ENCODE measurements at places on chromosomes 3 and 15.

DNA sequence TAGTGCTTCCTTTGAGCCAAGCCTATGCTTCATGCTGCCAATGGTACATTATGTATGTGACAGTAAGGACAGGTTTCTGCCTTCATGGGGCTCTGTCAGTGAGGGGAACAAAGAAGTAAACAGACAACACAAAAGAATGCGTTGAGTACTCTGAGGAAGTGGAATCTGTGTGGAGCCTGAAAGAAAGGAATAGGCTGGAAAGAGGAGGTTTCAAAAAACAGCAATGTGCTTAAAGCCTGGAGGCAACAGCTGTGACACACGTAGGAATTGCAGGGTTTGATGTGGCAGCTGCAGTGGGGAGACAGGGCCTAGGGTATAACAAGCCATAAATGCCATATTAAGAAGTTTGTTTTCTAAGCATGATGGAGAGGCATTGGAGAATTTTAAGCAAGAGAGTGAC is 316.7 kb downstream of the CLSTN2 start:
- DNase-seq, result no peak

DNA sequence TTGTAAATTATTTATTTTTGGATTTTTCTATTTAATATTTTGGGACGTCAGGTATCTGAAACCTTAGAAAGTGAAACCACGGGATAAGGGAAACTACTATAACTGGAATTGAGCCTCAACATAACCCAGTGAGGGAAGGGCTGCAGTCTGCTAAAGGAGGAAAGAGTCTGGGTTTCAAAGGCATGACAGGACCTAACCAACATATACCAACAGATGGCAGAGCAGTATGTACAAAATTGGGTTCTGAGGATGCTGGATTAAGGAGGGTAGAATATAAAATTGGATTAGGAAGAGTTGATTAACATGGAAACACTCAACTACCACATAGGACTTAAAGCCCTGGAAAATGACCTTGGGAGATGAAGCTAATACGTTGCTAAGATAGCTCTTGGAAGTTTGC is 603.5 kb downstream of the MECOM start:
- no peak for DNase-seq

GRCh38 chr3:188507244-188507720 is 353.3 kb downstream of the LPP start:
- no peak for DNase-seq

GRCh38 chr3:51970606-51971300 is 3.1 kb downstream of the ABHD14B start:
- DNase-seq, result no peak

- no peak for DNase-seq
Observed at GRCh38 chr3:7752005-7752404, 749.6 kb upstream of the LMCD1 start.

DNA sequence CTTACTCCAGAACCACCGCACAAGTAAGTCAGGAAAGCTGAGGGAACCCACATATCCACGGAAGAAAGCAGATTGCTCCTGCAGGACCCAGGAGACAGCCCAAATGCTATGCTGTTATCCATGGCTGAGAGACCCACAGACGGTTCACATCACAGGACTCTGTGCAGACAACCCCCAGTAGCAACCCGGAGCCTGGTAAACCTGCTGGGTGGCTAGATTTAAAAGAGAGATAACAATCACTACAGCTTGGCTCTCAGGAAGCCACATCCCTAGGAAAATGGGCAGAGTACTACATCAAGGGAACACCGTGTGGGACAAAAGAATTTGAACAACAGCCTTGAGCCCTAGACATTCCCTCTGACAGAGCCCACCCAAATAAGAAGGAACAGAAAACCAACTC is 13.8 kb upstream of the TRIM42 start:
- DNase-seq, result no peak

DNA sequence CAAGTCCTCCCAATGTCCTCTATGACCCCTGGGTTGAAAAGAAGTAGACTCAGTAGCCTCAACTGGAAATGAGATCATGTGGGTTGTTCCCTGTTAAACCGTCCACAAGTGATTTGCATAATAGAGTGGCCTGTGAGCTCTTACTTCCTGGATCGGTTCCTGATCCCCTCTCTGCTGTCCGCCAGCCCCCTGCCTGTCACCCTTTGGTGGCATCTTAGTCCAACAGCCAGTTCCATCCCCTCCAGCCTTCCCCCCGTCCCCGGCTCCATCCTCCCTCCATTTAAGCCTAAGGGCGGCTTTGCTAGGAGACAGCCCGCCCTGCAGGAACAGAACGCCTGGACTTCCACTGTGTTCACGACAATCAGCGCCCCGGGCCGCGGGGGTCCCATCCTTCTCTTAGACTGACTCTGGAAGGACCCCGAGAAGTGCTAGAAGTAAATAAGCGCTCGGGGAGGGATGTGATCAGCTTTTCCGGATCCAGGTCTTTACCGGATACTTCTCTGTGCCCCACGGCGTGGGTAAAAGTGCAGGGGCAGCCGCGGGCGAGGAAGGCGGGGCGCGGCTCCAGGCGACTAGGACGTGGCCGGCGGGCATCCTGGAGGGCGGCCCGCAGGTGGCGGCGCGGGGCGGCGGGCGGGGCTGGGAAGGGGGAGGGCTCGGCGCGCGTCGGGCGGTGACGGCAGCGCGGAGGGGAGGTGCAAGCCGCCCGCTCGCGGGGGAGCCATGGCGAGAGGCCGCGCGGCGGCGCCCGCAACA is 51.2 kb upstream of the ULK4 start:
- DNase-seq, result no peak

DNA sequence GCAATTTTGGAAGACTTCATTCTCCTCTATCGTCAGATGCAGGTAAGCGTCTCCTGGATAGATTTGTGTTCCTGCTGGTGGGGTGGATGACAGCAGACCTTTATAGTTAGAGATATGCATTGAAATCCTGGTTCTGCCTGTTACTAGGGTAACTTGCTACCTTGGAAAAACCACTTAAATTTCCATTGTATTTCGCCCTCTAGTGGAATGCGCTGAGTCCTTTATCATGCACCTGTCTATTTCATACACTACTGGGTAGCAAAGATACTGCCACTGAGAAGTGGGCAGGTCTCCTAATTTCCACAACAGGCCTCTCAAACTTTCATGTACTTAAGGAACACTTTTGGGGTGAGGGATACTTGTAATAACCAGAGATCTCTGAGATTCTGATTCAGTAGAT is 209.5 kb upstream of the SUCLG2 start:
- DNase-seq, result no peak

DNA sequence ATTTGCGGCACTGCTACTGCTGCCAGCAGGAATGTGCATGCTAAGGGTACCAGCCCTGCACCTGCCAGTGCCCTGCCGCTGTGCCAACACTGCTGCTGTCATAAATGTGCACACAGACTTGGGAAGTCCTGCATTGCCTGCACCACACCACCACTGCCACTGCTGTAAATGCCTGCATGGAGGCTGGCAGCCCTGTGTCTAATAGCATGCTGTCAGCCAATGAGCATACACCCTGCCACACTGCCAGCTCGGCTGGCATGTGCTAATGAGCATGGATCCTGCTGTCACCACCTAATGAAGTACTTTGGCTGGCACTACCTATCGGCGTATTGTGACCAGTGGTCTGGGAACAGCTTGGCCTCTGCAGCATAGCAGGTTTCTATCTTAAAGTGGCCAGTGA is 981.8 kb upstream of the GBE1 start:
- DNase-seq, result no peak
